ENCODE measurements at places on chromosomes 12 and 14.

- DNase-seq = no peak
Observed at GRCh38 chr12:7019043-7019569, 830 bp upstream of the LPCAT3 start.

- DNase-seq = no peak
Observed at GRCh38 chr12:130111965-130112496, 50.2 kb upstream of the FZD10 start.

GRCh38 chr14:24712909-24713308 is 78.9 kb upstream of the GZMB start:
- no peak for DNase-seq

DNA sequence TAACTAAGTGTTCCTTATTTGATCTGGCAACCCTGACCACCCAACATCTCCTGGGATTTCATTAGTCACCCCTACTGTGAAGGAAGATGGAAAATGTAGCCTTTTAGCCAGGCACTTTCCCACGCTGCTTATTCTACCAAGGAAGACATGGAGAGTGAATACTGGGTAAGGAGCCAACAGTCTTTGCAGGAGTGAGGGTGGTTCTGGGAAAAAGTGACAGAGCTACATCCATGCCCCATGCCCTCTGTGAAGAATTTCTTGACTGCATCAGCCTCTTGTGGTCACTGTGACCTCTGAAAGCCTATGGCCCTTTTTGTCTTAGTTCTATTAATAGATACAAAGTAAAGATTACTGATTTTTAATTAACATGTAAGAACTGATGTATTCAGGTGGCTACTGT is 196.0 kb upstream of the EEA1 start:
- DNase-seq = no peak

GRCh38 chr14:52950410-52950897 is 396 bp downstream of the FERMT2 start:
- no peak for DNase-seq

DNA sequence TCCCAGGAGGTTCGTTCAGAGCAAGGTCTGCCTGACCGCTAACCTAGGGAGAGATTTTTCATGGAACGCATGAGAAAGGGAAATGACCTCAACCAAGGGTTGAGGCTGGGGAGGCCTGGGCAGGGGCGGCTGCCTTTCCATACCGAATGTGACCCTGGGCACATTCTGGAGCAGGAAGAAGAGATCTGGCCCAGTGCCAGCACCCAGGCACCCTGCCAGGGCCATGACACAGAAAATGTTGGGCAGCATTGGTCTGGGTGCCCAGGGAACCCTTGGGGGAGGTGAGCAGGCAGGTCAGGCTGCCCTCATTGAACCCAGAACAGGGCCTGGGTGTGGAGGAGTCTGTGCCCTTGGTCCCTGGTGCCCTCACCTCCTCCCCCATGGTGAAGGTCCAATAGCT is 106.8 kb downstream of the CALM1 start:
- no peak for DNase-seq

DNA sequence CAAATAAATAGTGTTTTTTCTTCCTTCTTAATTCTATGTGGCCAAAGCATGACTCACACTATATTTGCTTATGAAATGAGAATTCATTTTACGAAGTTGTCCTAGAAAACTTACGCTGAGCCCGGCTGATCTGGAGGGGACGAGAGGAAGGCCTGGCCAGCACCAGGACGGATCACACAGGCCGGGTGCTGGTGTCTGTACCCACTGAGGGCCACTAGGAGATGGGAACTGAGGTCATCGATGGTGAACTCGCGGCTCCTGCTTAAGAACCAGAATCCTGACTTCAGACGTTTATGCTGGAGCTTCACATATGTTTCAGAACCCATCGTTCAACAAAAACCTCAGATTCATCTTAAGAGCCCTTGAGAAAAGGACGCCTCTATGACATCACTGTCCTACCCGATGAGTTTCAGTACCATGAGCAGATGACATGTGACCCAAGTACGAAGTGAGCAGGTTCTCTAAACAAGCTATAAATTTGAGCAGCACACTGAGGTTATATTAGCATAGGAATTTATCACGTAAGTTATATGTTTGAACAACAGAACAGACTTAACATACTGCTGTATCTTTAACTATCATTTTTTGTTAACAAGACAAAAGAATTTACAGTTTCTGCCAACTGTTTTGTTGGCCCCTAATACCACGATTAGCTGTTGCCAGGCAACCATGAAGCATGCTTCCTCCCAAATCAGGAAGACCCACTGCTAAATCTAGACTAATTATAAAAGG is 111.9 kb downstream of the FOXN3 start:
- DNase-seq = no peak
